Stimulated activated CD4-positive, alpha-beta T cell treated with anti-CD3 and anti-CD28 coated beads, Interleukin-1b, Interleukin-23, amount 100 ng/mL, for 1 hour (primary cell): ENCODE measurements at places on chromosomes 1 and 21.
A peak's percentile ranks its signal among the peaks of the same experiment; 100 is the strongest.

DNA sequence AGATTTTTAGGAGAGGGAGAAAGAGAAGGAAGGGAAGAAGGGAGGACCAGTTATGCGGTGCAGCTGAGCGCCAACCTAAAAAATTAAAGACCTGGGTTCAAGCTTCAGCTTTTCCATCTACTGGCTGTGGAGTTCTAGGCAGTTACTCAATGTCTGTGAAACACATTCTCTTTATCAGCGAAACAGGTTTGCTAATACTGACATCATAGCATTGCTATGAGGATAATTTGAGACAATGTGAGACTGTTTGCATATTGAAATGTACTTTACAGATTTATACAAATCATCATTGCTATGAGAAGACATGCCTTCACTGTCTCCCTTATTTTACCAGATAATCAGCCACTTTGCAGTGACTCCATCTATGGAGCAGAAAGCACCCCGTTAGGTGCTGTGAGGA lies 222.9 kb upstream of the SGIP1 start:
- no peak for DNase-seq

- no peak for DNase-seq
Measured at GRCh38 chr1:214660900-214661299, 57.9 kb downstream of the CENPF start.

GRCh38 chr1:47405697-47406096 lies 10.4 kb upstream of the FOXE3 start:
- DNase-seq = no peak

GRCh38 chr1:44643721-44644334 lies 30.5 kb downstream of the TMEM53 start:
- DNase-seq = no peak

DNA sequence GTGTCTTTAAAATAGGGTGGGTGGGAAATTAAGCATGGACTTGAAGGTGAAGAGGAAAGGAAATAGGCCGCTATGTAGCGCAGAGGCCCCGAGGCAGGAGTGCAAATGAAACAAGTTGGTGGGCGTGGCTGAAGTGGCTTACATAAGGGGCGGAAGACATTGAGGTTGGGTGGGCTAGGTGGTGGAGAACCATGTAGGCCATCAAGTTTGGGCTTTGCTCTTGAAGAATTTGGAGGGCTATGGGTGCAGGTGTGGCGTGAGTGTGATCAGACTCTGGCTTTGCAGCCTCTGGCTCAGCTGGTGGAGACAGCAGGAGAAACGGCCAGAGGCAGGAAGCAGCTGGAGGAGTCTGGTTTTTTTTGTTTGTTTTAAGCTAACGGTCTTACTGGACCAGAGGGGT lies 6.7 kb downstream of the SLFNL1 start:
- DNase-seq = no peak

DNA sequence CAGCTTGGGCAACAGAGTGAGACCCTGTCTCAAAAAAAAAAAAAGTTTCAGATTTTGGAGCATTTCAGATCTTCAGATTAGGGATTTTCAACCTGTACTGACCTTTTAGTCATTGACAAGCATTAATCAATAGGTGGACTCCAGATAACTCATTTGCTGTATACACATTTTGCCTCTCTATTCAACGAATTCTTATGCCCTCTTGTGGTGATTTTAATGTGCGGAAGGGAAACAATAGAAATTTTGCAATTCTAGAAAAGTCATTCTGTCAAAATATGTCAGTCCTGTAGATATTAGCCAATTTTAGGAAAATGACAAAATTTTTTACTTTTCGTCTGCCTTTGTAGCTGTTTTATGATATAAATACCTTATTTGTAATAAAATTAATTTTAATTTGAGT lies 11.6 kb upstream of the OR2G2 start:
- DNase-seq = no peak

GRCh38 chr1:12495725-12496124 lies 122.3 kb downstream of the DHRS3 start:
- DNase-seq = no peak

GRCh38 chr1:176174108-176174507 lies 33.0 kb downstream of the COP1 start:
- DNase-seq = no peak

DNA sequence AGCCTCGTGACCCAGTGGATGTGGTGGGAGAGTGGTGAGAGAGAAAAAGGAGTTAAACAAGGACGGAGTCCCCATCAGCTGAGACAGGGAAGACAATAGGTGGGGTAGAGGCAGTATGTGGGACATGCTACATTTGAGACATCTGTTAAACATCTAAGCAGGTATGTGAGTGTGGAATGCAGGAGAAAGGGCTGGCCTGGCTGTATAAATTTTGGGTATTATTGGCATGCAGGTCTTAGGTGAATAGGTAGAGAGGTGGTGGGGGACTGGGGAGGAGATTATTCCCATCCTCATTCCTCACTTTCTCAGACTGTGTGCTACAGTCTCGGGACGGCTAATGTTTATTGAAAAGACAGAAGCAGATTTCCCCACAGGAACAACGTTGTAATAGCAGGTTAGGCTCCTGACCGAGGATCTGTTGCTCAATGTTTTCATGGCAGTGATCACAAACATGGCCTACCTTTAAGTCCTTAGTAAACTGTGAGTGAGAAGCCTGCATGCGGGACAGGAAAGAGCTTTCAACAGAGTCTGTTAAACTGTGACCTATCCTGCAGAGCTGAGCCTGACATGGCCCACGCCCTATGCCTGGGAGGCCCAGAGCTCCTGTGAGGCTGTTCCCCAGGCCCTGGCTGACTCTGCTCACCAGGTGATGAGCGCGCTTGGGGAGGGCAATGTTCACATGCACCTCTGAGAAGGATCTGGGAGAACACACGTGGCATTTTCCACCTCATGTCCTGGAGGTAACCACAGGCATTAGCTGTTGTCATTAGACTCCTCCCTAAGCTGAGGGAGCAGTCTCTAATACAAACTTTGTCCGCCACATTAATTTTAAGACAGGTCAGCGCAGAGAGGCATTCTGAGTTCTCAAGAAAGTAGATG lies 16.5 kb downstream of the VSIG8 start:
- no peak for DNase-seq

DNA sequence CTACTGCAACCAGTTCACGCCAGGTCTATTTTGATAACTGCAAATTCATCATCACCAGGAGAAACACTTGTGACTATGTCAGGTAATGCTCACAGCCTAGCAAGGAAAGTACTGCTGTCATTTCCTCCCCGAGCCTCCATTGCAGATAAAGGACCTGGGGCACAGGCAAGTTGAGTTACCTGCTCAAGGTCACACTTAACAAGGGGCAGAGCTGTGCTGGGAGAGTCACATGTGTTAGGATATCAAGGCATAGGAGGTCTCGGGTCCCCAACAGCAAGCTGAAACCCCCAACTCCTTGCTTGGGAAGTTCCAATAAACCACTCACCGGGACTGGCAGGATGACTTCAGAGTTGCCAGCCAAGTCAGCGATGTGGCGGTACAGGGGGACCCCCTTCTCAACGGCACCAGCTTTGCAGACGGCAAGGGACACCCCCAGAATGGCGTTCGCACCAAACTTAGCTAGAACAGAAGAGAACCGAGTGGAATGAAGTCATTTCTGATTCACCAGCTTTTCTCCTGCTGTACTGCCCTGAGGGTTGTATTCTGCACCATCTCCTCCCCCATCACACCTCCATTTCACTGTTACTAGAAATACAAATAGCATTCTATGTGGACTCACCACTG lies 11.6 kb downstream of the ENO1 start:
- no peak for DNase-seq

DNA sequence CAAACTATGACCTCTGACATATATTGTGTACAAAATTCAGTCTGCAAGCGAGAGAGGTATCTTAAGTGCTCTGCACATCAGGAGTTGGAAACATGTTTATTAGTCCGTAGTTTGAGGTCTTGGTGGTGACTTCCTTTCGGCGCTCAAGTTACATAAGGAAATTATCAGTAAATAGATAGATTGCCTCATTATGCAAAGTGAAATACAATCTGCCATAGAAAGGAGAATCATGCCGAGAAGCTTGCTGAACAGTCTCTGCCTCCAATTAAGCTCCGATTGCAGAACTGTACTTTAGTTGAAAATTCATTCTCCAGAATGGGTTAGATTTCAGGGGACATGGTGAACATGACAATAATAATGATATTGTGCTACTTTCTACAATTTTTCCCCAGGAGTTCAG lies 271.8 kb downstream of the BRINP2 start:
- DNase-seq = no peak

- DNase-seq = no peak
Measured at GRCh38 chr1:167138703-167139102, 44.8 kb downstream of the STYXL2 start.

DNA sequence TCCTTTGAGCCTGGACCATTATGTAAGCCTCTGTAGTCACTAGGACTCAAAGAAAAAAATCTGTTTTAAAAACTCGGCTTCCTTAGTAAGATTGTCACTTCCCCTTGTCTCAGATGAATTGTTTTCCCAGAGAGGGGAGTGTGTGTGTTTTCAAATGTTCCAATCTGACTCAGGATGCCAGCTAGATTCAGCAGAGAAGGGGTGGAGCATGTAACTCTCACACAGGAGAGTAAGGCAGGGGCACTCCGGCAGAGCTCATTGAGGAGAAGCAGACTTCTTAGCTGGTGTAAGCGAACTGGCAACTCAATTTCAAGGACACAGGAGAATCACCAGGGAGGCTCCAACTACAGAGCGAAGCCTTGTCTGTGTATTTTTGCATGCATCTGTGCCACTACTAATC lies 623.2 kb downstream of the LMO4 start:
- DNase-seq = no peak

DNA sequence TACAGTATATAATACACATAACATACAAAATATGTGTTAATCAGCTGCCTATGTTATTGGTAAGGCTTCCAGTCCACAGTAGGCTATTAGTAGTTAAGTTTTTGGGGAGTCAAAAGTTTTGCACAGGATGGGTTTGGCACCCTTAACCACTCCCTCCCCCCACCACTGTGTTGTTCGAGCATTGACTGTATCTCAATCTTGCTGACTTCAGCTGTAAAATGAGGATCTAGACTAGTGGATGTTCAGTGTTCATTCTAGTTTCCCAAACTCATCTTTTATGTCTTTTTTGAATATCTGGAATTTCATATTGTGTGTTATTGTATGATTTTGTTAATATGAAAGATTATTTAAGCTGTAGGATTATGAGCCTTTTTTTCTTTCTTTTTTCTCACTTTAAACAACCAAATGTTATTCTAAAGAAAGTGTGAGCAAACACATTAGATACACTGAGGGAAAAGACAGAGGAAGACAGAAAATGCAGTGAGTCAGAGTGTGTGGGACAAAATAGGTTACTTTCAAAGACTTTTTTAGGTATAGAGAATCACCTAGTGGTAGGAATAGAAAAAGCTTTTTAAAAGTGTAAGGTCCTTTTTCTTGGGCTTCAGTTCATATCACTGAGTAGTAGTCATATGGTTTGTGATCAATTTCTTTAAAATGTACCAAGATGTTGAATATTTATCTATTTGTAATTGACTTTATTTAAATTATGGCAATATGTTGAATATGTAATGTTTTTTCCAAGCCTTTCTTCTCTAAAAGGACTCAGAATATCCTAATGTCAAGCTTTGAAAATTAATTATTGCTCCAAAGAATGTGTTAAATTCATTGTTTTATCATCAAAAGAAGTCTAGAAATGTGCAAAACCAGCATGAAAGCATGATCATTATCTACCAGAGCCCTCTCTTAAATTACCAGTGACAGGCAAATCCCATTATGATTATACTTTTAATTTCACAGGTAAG lies 17.9 kb upstream of the CENPF start:
- no peak for DNase-seq

GRCh38 chr1:174957829-174958228 lies 41.9 kb upstream of the CACYBP start:
- DNase-seq = no peak

DNA sequence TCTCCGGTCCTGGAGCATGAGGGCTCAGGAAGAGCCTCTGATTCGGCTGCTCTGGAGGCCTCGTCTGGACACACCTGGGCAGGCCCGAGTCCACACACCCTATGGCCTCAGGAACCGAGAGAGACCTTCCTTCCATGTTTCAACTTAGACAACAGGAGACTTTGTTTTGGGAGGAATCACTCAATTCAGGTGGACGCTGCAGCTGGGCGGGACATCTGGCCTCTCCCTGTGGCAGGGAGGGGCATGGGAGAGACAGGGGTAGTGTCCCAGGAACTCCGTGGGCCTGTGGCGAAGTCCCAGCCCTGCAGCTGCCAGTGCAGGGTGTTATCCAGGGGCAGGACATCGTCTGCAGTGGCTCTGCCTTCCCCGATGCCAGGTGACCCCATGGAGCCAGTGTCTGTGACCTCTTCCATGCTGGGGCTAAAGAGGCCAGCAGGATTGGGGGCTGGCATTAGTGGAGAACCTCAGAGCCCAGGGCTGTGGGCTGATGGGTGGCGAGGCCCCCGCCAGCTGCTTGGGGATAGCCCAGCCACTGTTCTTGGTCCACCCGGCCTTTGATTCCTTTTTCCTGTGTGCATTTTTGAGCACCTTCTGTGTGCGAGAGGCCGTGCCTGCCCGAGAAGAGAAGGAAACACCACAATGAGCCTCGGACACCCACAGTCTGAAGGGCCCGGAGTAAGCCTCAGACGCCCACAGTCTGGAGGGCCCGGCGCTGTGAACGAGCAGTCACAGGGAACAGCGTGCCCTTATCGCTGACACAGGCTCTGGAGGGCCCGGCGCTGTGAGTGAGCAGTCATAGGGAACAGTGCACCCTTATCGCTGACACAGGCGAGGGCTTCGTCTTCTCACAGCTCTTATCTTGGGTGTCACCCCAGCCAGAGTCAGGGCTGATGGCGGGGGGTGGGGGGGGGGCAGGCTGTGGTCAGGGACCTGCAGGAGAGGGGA lies 6.2 kb downstream of the COL18A1 start:
- no peak for DNase-seq

- no peak for DNase-seq
Measured at GRCh38 chr1:185694081-185694480, 40.1 kb upstream of the HMCN1 start.

DNA sequence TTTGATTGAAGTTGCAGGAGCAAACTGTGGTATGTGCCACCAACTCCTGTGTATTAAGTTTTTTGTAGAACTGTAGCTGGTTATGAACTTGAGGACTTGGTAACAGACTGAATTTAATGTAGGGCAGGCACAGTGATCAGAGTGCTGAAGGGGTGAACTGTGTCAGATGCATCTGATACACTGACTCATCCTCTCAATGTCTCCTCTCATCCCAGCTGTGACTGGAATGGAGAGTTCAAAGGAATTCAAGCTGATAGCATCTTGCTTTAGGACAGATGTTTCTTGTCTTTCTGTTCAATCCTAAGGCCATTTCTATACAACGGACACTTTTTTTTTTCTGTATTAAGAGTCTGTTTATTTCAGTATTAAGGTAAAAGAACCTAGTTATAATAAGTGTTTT lies 25.0 kb upstream of the GBP1 start:
- DNase-seq = no peak

GRCh38 chr1:183915625-183916510 lies 110.9 kb downstream of the RGL1 start:
- DNase-seq = peak; percentile 45
